ENCODE measurements at places on chromosomes 1 and 21.

- DNase-seq, result no peak
These were observed 185.4 kb upstream of the AJAP1 start for GRCh38 chr1:4468804-4469514.

- no peak for DNase-seq
These were observed 24.5 kb upstream of the SHCBP1L start for GRCh38 chr1:182977480-182977879.

- no peak for DNase-seq
These were observed 46.9 kb upstream of the PLXNA2 start for GRCh38 chr1:208291129-208291528.

DNA sequence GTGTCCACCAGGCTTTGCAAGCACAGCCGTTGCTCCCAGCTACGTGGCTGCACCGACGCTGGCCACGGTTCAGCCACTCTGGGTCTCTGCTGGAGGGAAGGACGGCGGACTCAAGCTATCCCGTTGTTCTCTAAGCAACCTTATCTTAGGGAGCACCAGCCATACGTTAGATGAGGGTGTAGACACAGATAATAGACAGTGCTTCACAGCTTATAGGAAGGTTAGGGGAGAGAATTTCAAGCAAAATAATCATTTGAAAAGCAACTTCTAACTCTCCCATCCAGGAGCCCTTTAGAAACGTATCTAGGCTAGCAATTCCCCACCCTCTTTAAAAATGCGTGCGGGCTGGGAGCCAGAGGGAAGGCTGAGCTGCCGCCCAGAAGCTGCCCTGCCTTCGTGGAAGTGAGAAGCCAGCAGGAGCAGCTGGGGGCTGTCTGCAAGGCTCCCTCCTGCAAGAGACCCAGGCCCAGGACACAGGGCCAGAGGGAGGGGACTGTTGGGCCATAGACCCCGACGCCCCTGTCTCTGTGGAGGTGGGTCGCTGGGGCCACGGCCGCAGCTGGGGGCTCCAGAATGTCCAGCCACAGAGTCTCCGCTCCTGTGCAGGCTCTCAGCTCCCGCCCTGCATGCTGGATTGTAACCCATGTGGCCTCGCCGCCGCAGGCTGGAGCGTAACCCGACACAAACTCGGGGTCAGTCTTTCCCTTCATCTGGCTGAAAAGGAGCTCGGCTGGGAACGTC is 31.2 kb upstream of the COL6A2 start:
- DNase-seq, result no peak

- no peak for DNase-seq
These were observed 5.1 kb downstream of the IFNAR2 start for GRCh38 chr21:33234635-33235520.

GRCh38 chr1:9160079-9160717 is 31.3 kb upstream of the GPR157 start:
- DNase-seq, result no peak

DNA sequence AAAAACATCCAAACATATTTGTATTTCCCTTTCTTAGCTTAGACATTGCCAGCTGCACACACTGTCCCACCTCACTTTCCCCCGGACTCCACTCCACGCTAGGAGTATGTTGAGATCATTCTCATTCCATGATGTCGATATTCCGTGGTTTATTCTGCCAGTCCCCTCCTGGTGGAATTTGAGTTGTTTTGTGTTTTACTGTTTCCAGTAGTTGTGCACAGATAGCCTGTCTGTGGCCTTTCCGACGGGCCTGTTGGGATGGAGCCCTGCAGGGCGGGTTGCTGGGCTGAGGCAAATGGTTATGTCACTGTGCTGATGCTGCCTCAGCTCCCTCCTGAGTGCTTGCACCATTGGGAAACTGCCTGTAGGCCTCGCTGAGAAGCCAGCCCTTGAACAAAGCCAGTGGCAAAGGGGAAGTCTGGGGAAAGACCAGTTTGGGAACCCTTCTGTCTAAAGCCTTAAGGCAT is 12.8 kb downstream of the TRAPPC10 start:
- DNase-seq, result no peak
